ENCODE measurements at places on chromosomes 5 and 9.

- no peak for DNase-seq
Measured at GRCh38 chr5:32574540-32575175, 10.7 kb upstream of the SUB1 start.

GRCh38 chr5:158020555-158021418 lies 161.8 kb upstream of the CLINT1 start:
- no peak for DNase-seq

- no peak for DNase-seq
Measured at GRCh38 chr5:181166812-181167733, 19.7 kb downstream of the OR2V2 start.

DNA sequence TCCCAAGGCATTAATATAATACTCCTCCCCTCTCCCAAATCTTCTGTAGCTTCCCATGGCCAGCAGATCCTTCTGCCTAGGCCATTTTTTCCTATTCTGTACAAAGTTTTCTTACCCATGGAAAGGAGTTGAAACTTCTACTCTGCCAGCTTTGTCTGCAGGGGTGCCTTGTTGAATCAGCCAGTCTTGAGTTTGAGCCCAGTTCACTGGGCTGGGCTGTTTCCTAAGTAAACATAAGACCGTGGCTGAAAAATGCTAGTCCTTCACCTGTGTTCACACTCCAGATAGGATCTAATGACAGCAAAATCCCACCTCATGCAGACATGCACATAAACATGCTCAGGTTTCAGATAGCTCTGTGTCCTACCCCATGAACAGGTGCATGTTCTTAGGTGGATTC lies 10.4 kb downstream of the TEX48 start:
- DNase-seq: no peak

DNA sequence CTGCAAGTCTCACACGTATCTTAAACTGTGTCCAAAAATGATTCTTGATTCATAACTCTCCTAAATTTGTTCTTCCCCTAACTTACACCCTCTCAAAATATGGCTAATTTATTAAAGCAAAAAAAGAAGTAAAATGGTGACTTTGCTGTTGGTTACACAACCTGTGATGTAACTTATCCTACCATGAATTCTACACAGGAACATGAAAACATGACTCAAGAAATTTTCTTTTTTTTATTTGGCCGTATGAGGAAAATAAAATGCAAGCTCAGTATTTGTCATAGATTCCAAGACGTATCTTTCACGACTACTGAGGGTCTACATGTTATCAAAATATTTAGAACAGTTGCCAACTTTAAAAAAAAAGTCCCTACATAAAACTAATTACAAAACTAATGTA lies 9.2 kb downstream of the LIFR start:
- DNase-seq: no peak

DNA sequence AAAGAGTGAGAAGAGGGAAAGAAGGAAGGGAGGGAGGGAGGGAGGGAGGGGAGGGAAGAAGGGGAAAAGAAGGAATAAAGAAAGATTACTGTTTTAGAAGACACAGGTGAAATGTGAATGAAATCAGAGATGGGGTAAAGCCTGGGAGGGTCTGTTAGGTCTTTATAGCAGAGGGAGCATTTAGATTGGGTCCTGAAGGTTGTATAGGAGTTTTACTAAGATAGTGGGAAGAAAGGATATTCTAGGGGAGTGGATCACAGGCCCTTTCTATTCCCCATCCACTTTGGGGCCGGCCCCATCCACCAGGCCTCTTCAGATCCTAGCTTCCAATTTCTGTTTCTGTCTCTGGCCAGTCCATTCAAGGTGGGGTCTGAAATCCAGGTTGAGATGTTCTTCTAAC lies 35.5 kb downstream of the C9orf50 start:
- no peak for DNase-seq

GRCh38 chr5:141933151-141933550 lies 9.5 kb downstream of the DELE1 start:
- no peak for DNase-seq

- no peak for DNase-seq
Measured at GRCh38 chr5:107274571-107274970, 396.2 kb downstream of the EFNA5 start.

DNA sequence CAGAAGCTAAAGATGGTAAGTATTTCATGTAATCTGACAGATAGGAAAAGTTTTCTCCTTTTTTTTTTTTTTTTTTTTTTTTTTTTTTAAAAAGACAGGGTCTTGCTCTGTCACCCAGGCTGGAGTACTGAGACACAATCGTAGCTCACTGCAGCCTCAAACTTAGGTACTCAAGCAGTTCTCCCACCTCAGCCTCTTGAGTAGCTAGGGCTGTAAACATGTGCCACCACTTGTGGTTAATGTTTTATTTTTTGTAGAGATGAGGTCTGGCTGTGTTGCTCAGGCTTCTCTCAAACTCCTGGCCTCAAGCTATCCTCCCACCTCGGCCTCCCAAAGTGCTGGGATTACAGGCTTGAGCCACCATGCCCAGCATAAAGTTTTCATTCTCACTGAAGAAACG lies 17.8 kb downstream of the CDK7 start:
- DNase-seq: no peak

- DNase-seq: no peak
Measured at GRCh38 chr9:131382850-131383729, 10.8 kb upstream of the PRRC2B start.

DNA sequence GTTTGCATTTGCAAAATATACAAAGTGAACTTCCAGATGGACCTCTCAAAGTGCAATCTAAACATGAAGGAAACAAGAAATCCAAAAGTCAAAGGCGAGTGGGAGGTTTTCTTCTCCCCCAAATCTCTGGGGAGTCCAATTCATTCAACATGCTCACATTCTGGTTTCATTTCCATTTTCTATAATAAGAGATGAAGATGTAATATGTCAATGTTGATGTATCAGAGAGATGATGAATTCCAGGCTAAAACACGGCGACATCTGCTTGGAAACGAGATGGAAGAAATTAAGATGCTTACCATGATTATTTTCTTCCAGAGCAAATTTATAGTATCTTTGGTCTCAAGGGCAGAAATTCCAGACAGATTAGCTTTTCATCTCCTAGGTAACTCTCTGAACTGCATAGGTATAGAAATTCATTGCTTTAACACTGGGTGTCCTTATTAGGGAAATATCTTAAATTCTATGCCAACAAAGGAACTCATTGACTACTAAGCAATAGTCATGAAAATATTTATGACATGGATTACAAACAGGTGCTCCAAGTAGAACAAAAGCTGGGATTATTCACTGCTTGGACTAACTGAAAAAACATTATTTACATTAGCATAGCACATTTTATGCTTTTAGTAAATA lies 287.9 kb downstream of the SEC61B start:
- no peak for DNase-seq

DNA sequence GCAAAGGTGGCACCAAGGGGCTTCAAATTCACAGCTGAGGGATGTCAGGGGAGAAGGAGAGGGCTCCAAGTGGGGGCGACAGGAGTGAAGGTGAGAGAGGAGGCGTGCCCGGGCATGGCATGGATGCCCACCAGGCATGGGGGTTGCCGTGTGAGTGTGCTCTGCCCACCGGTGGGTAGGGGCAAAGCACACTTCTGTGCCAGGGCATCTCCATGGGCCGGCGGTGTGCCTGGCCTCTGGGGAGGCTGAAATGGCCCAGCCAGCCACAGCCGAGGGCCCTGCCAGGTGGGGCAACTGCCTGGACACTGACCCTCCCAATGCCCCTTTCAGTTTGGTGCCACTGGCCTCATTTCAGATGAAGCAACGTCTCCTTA lies 14.0 kb upstream of the RNU6ATAC start:
- no peak for DNase-seq

DNA sequence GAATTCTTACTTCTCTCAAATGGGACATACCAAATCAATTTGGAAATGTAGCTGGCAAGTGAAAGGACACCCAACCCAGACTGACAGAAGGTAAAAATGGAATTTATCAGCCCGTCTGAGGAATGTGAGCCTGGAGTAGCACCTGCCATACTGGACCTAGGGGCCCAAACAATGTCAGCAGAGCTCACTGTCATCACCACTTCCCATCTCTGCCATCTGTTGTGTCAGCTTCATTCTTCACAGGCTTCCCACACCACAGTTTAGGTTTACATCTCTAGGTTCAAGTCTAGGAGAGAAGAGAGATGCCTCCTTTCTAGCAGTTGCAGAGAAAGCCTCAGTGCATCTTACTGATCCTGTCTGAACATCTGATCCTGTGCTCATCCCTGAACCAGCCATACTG lies 222.4 kb downstream of the DOCK8 start:
- DNase-seq: no peak

DNA sequence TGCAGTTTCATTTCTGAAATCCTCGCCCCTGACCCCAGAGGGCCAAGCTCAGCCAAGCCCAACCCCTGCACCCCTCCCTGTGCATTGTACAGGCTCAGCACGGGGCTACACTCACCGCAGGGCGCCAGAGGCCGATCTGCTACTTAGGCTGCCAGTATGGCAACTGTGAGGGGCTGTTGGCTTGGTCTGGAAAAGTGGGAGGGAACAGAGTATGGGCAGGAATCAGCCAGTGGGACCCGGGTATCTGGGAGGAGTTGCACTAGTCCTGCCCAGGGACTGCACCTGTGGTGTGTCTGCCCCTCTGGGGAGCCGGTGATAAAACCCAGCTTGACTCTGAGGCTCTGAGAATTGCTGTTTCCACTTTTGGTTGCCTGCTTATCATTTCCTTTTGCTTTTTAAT lies 167.4 kb upstream of the KIF2A start:
- no peak for DNase-seq

GRCh38 chr9:8234316-8234715 lies 434.7 kb upstream of the DMAC1 start:
- no peak for DNase-seq

GRCh38 chr5:34533582-34534522 lies 122.3 kb upstream of the RAI14 start:
- no peak for DNase-seq

GRCh38 chr9:6564868-6565267 lies 80.7 kb downstream of the GLDC start:
- no peak for DNase-seq
